Dermis microvascular lymphatic vessel endothelial cell (primary cell): ENCODE measurements at places on chromosomes 7 and 10.

DNA sequence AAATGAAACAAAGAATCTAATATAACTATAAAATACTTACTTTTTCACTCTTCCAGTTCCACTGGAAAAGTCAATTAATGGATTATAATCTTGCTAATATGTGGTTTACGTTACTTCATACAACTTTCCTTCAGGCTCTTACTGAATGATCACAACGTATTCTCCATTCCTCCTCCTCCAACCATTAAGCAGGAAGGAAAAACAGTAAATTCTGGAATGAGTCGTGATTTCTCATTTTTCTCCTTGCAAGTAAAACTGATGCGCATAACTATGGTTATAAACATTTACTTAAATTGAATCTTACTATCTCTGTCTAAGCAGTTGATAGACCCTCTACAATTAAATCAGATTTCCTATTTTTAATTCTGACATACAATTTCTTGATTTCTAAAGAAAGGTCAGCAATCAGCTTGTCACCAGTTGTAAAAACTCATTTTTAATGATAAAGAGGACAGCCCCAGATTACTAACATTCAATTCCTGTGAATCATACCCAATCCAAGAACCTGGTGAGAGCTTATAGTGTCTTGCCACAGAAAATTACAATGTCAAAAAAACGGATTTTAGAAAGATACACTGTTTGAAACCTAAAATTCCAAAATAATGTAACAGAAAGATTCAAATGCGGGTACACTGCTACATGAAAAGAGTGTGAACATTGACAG is 64.3 kb downstream of the EZH2 start:
- no peak for DNase-seq

- DNase-seq, result no peak
Measured at GRCh38 chr10:43444323-43444722, 7.4 kb downstream of the ZNF487 start.

GRCh38 chr7:20441991-20442441 is 111.3 kb downstream of the ITGB8 start:
- DNase-seq, result peak; percentile 87

GRCh38 chr10:132467464-132468149 is 70.0 kb upstream of the INPP5A start:
- DNase-seq, result no peak

DNA sequence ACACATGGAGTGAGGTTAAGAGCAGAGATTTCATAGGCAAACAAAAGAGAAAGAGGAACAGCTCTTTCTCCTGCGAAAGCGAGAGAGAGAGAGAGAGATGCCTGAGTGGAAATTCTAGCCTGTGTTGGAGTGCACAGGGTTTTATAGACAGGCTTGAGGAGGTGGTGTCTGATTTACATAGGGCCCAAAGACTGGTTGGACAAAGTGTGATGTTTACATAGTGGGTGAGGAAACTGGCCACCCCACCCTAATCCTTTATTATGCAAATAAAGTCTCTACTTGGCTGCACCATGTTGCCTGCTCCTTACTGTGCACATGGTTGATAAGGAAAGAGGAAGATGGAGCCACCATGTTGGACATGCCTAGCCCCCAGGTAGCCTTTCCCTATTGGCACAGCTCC is 967.8 kb upstream of the SORCS1 start:
- DNase-seq, result no peak

DNA sequence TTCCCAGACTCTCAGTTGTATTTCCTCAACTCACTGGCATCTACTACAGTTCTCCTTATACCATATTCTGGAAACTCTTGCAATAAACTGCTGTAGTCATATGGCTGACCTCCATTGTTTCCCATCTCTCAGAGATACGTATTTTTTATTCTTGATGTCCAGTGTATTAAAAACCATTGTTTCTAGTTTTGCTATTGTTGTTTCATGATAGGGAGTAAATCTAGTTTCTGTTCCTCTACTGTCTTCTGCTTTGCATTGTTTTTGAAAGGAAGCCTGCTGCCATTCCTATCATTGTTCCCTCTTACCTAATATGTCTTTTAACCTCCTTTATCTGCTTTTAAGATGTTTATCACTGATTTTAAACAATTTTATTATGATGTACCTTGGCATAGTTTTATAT is 255.0 kb downstream of the ADK start:
- DNase-seq, result peak; percentile 60
